Sigmoid colon (tissue), 7 donors: ENCODE measurements at places on chromosomes 11 and 22. TPM values are rescaled to one million over a fixed set of nuclear protein-coding genes. Genes with fewer than 3 reads are reported as not detected.

Gene ANKK1
- total RNA-seq: not detected

Gene C11orf97
- total RNA-seq: not detected

Gene RNASEH2C
- total RNA-seq: 125 TPM

DNA sequence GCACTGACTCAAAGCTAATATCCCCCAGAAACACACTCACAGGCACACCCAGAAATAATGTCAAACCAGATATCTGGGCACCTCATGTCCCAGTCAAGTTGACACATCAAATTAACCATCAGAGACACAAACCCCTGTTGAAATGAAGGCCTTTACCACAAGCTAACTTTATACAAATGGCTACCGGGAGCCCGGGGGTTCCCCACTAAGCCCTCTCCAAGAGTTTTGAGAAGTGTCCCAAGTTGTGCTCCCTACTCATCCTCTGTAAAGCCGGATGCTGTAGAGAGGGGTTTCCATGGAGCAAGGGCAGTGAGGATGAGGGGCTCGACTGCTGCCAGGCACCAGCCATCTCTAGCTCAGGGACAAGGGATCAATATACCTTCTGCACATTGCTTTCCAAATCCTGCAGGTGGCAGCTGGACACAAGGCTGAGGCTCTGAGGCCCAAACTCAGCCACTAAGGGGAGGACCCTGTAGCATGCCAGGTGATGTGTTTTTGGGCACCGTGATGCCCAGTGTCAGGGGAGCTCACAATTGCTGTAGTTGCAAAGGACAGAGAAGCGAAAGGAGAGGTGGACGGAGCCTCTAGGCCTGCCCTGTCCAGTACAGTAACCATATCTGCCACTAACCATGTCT is 145.7 kb downstream of the TTC17 start:
- DNase-seq: no peak

DNA sequence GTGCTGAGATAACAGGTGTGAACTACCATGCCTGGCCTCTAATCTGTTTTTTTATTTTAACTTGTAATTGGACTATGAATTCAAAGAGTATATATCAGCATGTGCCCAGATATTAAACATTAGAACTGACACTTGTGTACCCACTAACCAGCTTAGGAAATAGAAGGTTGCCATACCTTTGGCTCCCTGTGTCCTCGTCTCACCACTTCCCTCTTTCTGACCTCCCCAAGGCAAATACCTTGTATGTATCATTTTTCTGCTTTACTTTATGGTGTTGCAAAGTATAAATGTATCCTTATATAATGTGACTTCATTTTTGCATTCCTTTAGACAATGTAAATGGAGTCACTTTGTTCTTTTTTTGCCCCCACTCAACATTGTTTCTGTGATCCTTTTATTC is 9.1 kb downstream of the PPP6R3 start:
- no peak for DNase-seq

GRCh38 chr11:126146454-126147192 is 64.8 kb downstream of the RPUSD4 start:
- no peak for DNase-seq

DNA sequence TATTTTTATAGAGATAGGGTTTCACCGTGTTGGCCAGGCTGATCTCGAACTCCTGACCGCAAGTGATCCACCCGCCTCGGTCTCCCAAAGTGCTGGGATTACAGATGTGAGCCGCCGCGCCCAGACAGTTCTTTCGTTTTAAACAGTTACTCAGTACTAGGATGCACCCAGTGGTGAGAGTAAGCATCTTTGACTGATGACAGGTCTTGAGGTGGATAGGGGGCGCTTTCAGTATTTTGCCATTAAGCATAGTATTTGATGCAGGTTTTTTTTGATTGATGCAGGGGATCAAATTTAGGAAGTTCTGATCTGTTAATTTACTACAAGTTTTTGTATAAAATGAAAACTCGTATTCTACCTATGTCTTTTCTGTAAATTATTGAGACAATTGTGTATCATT is 13.2 kb upstream of the TRIM34 start:
- no peak for DNase-seq
